ENCODE measurements at places on chromosomes 5 and 9. TPM values are rescaled to one million over a fixed set of nuclear protein-coding genes. Genes with fewer than 3 reads are reported as not detected.

DNA sequence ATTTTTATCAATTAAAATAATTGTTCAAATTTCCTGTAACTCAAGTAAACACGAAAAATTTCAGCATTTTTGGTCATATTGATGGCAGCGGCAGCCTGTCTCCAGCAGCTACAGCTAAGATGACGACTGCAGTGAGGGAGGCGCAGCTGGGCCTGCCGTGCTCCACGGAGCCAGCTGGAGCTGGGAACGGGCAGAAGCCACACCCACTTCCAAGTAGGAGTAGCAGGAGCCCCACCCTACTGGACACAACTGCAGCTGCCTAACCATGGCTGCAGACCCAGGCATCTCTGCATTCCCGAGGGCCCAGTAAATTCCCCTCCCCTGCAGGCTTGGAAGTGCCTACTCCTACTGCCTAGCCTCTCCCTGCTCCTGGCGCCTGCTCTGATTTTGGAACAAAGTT is 2031.7 kb downstream of the EFNA5 start:
- no peaks in the 10 kb centered on the region for H3K4me1 ChIP-seq
- no peaks in the 10 kb centered on the region for H3K27me3 ChIP-seq
- no peak overlapping the region for H3K27ac ChIP-seq
- H3K36me3 ChIP-seq: no peaks in the 10 kb centered on the region

DNA sequence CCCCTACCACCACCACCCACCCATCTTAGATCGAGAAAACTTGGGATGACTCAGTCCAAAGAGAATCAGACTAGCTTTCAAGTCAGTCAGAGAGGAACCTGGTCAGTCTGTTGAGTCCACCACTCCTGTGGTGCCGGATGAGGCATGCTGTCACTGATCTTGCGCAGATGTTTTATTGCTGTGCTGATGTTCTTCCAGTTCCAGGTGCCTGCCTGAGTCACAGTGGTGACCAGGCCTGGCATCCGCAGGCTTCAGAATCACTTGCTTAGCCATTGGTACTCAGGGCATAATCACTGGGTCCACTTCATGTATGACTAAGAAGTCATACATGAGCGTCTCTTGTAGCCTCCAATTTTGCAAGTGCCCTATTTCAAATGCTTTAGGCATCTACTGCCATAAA is 114.1 kb downstream of the MUSK start:
- peaks cover 6% of the 10 kb centered on the region for H3K4me1 ChIP-seq
- H3K27ac ChIP-seq: no peak overlapping the region
- no peaks in the 10 kb centered on the region for H3K36me3 ChIP-seq
- no peaks in the 10 kb centered on the region for H3K27me3 ChIP-seq
- no peak for DNase-seq

DNA sequence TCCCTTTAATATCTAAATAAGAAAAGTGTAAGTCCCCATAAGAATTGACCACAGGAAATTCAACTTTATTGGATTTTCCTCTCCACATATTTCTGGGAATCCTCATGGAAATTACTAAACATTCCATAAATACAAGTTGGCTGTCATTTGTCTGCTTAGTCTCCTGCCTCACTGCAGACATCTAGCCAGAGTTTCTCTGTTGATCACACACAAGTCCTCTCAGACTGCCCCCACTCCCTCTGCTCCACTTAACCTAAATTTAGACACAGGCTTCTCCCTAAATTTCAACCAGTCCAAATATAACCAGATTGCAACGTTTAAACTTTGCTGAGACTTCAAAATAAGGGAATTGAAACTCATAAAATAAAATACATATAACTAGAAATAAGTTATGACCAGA is 982.1 kb downstream of the DTWD2 start:
- H3K4me3 ChIP-seq: no peak overlapping the region
- H3K27me3 ChIP-seq: no peaks in the 10 kb centered on the region
- no peak overlapping the region for H3K27ac ChIP-seq
- H3K36me3 ChIP-seq: no peaks in the 10 kb centered on the region

DNA sequence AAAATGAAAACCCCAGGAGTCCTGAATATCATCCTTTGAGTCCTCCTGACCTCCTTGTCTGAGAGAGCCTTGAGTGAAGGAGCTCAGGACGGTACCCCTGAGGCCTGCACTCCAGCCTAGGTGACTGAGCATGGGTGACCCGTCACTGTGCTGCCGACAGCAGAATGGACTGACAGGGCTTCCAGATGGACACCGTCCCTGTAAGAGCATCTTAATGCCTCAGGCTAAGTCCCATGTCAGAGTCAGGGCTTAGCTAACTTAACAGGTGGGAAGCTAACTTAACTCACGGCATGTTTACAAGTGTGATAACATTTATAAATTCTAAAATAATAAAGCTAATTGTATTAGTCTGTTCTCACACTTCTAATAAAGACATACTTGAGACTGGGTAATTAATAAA is 68.3 kb downstream of the IL6ST start:
- H3K4me3 ChIP-seq: no peak overlapping the region
- no peaks in the 10 kb centered on the region for H3K36me3 ChIP-seq
- H3K27me3 ChIP-seq: no peaks in the 10 kb centered on the region
- H3K4me1 ChIP-seq: peaks cover 16% of the 10 kb centered on the region
- no peak for DNase-seq

- DNase-seq: no peak
- H3K4me1 ChIP-seq: no peaks in the 10 kb centered on the region
- no peaks in the 10 kb centered on the region for H3K36me3 ChIP-seq
- H3K27me3 ChIP-seq: no peaks in the 10 kb centered on the region
- H3K27ac ChIP-seq: no peak overlapping the region
Observed at GRCh38 chr5:61263561-61264272, 68.3 kb upstream of the ZSWIM6 start.

DNA sequence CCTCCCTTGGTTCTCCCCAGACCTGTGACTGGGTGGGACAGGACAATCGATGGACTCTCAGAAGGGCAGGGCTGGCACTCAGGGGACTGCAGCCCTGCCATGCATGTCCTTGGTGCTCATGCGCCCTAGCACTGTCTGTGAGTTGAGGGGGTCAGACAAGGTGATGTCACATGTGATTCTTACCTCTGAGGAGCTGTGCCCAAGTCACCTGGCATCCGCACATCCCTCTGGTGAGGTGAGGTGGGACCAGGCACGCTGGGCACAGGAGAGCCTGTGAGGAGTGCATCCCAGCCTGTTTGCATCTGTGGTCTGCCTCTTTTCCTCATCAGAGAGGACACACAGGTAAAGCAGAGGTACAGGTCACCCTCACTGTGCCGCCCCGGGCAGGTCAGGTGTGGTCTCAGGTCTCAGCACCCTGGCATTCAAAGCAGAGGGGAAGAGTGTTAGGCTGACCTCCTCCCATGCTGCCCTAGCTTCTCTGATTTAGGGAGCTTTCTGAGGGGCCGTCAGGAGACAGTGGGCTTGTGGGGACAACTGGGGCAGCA is 14.8 kb downstream of the TRIP13 start:
- no peak for DNase-seq
- no peak overlapping the region for H3K27ac ChIP-seq
- peaks cover 63% of the 10 kb centered on the region for H3K36me3 ChIP-seq
- no peak overlapping the region for H3K4me3 ChIP-seq

GRCh38 chr9:137303151-137303892 is 1.3 kb upstream of the NRARP start:
- no peak overlapping the region for H3K4me3 ChIP-seq
- peaks cover 17% of the 10 kb centered on the region for H3K4me1 ChIP-seq
- DNase-seq: no peak
- H3K36me3 ChIP-seq: no peaks in the 10 kb centered on the region

- no peak for DNase-seq
- H3K4me1 ChIP-seq: no peaks in the 10 kb centered on the region
- peaks cover 18% of the 10 kb centered on the region for H3K36me3 ChIP-seq
- no peaks in the 10 kb centered on the region for H3K27me3 ChIP-seq
- no peak overlapping the region for H3K4me3 ChIP-seq
Observed at GRCh38 chr5:168779333-168779732, 200.2 kb upstream of the PANK3 start.

DNA sequence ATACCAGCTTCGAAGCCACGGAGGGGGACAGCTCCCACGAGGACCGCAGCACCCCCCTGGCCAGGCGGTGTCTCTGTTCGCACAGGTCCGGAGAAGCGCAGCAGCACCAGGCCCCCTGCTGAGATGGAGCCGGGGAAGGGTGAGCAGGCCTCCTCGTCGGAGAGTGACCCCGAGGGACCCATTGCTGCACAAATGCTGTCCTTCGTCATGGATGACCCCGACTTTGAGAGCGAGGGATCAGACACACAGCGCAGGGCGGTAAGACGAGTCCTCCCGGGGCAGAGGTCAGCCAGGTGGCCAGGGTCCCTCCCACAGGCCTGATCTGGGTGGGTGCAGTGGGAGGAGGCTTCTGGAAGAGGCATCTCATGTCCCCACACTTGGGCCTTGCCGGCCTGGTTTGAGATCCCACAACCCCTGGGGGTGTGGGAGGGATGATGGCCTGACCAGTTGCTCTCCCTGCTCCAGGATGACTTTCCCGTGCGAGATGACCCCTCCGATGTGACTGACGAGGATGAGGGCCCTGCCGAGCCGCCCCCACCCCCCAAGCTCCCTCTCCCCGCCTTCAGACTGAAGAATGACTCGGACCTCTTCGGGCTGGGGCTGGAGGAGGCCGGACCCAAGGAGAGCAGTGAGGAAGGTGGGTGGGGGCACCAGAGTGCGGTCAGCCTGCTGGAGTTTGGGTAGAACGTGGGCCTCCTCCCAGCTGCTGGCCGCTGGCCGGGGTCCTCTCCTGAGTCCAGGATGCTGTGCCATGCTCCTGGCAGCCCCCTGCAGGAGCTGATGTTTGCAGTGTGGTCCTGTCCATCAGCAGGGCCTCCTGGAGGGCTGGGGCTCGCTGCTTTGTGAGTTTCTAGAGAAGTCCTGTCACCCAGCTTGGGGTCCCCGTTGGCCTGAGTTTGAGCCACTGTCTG is 2.8 kb upstream of the AJM1 start:
- H3K36me3 ChIP-seq: peaks cover 18% of the 10 kb centered on the region
- peaks cover 5% of the 10 kb centered on the region for H3K4me1 ChIP-seq
- no peak overlapping the region for H3K4me3 ChIP-seq

GRCh38 chr5:80010754-80011392 is 19.8 kb upstream of the MTX3 start:
- H3K4me3 ChIP-seq: no peak overlapping the region
- no peak overlapping the region for H3K27ac ChIP-seq

DNA sequence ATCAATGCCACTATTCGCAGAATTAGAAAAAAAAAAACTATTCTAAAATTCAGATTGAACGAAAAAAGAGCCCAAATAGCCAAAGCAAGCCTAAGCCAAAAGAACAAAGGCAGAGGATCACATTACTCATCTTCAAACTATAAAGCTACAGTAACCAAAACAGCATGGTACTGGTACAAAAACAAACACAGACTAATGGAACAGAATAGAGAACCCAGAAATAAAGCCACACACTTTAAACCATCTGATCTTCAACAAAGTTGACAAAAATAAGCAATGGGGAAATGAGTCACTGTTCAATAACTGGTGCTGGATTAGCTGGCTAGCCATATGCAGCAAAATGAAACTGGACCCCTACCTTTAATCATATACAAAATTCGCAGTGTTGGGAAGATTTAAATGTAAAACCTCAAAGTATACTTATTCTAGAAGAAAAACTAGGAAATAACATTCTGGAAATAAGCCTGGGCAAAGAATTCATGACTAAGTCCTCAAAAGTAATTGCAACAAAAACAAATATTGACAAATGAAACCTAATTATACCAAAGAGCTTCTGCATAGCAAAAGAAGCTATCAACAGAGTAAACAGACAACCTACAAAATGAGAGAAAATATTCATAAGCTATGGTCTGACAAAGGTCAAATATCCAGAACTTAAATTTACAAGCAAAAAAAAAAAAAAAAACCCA is 153.7 kb downstream of the NDUFS4 start:
- H3K4me1 ChIP-seq: peaks cover 9% of the 10 kb centered on the region
- no peak overlapping the region for H3K27ac ChIP-seq
- peak; percentile 45 for DNase-seq
- no peaks in the 10 kb centered on the region for H3K27me3 ChIP-seq

- H3K4me3 ChIP-seq: no peak overlapping the region
- no peaks in the 10 kb centered on the region for H3K36me3 ChIP-seq
- no peaks in the 10 kb centered on the region for H3K27me3 ChIP-seq
- no peak overlapping the region for H3K27ac ChIP-seq
- no peaks in the 10 kb centered on the region for H3K4me1 ChIP-seq
Observed at GRCh38 chr5:58172946-58173345, 286.9 kb downstream of the PLK2 start.

DNA sequence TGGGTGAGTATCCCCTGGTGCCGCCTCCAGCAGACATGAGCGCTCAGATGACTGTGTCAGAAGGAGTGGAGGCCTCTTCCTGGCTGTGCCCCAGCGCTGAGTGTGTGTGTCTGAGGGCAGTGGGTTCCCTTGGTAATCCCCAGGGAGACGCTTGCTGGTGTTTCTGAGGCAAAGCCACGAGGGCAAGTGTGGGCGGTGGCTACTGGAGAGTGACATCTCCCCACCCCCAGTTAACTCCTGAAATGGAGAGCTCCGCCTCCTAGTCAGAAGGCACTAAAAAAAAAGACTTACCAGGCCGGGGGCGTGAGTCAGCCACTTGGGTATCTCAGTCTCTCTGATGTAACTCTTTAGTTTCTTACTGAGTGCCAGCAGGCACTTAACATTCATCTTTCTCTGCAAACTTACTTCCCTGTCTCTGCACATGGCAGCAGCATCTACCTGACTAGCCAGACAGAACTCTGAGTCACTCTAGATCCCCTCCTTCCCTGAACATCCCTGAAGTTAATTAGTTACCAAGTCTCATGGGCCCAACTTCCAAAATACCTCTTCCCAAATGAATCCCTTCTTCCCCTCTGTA is 19.3 kb downstream of the ORM2 start:
- no peak overlapping the region for H3K4me3 ChIP-seq
- DNase-seq: peak; percentile 96
- peaks cover 16% of the 10 kb centered on the region for H3K4me1 ChIP-seq
- peak overlapping the region; percentile 53 for H3K27ac ChIP-seq
- no peaks in the 10 kb centered on the region for H3K27me3 ChIP-seq

DNA sequence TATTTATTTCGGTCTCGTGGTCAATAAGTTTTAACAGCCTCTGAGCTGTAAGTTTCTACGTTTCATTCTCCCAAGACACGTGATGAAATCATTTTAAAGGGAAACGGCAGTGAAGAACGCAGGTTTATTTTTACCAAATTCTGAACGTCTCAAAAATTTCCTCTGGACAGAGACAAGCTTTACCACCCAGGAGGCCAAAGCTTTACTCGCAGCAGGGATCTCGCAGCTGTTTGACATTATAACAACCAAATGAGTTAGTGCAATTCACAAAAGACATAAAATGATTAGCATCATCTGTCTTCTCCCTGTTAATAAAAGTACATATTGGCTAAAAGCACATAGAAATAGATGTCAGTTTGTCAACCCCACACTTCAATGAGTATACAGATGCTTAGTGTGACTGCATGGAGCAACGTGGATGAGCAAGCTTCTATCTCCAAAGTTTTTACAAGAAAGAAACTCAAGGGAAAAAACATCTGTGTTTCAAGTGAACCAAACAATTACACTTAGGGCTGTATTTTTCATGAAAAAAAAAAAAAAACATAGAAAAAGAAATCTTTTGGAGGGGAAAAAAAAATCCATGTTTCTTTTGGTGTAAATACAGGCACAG is 2.5 kb downstream of the SEMA5A start:
- peak overlapping the region; percentile 29 for H3K27ac ChIP-seq
- H3K27me3 ChIP-seq: no peaks in the 10 kb centered on the region
- peak overlapping the region; percentile 5 for H3K4me3 ChIP-seq

Gene CARD6
- total RNA-seq: 6.6 TPM

Gene NUTM2F
- not detected for total RNA-seq

Gene SPINK7
- total RNA-seq: not detected

Gene SYK
- not detected for total RNA-seq

Gene SH3TC2
- 16.9 TPM for total RNA-seq

Gene CDO1
- 6.8 TPM for total RNA-seq

Gene PAIP2
- 119 TPM for total RNA-seq

Gene WHRN
- 0.50 TPM for total RNA-seq
